ENCODE measurements at places on chromosomes 1 and 21. TPM values are rescaled to one million over a fixed set of nuclear protein-coding genes. Genes with fewer than 3 reads are reported as not detected.

DNA sequence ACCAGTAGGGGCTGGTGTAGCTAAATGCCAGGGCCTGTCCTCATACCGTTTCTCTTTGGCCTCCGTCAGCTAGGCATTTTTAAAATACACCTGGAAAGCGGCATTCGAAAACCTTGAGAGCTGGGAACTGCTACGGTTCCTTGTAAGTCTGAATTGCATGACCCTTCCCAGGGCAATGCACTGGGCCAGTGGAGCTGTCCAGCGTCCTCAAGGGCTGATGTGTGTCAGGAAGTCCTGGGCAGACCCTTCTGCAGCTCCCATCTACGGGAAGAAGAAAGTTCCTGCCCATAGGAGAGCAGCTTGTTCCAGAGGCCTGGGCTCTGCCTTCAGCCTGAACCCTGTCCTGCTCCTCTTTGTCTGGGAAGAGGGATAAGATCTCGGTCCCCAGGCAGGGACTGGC, 34.1 kb downstream of the UBASH3A start:
- no peak for DNase-seq

DNA sequence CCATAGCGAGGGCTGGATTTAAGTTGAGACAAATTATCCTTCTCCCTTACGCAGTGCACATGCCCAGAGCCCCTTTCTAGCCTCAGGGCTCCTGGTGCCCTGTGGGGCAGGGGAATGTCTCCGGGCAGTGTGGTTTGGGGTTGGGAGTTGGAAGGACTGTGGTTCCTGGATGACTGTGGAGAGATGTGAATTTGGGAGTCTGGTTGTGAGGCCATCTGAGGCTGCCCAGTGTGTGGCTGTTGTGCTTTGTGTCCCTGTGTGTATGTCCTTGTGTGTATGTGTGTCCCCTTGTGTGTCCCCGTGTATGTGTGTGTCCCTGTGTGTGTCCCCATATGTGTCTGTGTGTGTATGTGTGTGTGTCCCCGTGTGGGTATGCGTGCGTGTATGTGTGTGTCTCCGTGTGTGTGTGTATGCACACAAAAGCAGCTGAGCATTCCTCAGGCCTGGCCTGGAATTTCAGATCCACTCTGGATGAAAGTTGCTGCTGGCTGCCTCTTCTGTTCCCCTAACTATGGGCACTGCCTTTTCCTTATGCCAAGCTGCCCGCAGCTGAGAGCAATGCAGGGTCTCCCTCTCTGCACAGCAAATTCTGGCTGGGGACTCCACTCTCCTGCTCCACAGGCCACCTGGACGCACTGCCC, 65.4 kb downstream of the UBIAD1 start:
- no peak for DNase-seq

- no peak for DNase-seq
These were observed 2.1 kb upstream of the SLC45A1 start for GRCh38 chr1:8315573-8316475.

DNA sequence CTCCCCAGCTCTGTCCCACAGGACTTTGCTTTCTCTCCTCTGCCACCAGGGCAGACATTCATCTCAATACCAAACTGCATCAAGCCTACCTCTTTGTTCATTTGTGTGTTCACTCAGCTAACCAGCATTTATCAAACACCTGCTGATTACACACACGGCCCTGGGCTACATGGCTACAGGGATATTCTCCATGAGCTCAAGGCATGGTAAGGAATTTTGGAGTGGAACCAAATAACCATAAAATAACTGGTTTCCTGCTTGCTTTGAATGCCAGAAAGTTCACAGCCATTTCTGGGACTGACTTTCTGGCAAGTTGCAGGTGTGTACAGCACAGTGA, 54.6 kb downstream of the LDLRAD2 start:
- DNase-seq: no peak

GRCh38 chr1:234237393-234237792, 135.9 kb upstream of the COA6 start:
- no peak for DNase-seq

DNA sequence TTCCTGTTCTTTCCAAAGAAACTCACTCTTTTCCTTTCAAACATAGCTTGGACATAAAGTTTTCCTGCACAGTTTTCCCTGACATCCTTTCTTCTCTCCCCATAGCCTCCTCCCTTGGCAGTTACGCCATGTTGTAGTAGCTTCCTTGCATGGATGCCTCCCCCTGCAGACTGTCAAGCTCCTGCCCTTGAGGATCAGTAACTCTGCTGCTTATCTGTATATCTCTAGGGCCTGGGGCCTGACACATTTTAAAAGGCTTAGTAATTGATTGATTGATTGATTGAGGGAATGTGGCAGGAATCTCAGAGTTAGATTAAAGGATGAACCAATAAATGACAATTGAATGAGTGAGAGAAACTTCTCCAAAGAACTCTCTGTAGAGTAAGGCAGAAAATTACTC, 143.7 kb downstream of the NEK7 start:
- DNase-seq: no peak

DNA sequence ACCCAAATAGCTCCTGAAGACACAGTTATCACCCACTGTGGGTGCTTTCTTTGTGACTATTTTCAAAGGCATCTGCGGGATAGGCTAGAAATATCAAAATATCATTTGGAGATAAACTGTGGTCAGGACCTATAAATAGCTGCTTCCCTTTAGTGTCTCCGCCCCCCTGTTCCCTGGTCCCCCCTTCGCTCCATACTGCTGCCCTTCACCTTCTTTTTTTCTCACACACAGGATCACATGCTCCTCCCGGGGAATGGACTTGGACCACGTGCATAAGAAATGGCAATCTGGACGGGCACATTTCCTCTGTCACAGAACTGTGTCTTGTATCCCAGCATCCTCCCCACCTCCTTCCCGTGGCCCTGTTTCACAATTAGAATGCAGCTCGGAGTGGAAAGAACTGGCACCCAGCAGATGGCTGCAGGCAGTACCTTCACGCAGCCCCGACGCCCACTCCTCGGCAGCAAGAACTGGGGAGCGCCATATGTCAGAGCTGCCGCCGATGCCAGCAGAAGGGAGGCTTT, 68.8 kb upstream of the SSX2IP start:
- no peak for DNase-seq

GRCh38 chr21:45941717-45942546, 39.6 kb upstream of the COL6A1 start:
- DNase-seq: no peak

Gene HSPG2
- 67.9 TPM for total RNA-seq

DNA sequence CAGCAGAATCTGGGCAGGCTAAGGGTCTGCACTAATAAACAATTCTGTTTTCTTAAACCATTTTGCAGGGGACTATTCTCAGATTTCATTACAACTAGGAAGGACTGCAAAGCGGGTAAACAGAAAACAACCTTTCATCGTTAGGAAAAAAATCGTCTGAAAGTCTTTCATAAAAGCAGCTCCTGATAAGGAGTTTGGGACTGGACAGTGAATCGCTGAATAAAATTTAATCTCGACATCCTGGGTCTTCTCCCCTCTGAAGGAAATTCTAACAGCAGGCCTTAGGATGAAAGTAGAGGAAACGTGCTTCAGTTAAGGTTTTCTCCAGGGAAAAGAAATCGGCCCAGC, 471 bp upstream of the MTF2 start:
- DNase-seq: no peak

- no peak for DNase-seq
These were observed 23.9 kb downstream of the CAPN8 start for GRCh38 chr1:223641523-223642039.

DNA sequence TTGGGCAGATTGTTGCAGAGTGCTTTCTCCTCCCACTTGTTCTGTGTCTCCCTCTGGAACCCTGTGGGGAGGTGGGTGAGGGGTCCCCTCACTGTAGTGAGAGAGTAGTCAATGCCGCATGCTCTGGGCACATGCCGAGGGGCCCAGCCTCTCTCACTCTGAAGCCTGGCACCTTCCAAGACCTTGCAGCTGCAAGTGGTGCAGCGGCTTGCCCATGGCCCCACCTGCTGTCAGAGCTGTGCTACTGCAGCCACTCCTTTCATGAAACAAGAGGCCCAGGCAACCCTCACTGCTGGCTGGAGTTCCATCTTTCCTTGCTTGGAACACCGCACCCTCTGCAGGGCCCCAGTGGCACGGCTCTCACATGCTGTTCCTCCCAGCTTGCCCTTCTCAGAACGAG, 58.4 kb upstream of the COL6A1 start:
- DNase-seq: peak; percentile 35

- peak; percentile 90 for DNase-seq
These were observed 717 bp upstream of the BATF3 start for GRCh38 chr1:212700223-212700891.

Gene FCRL2
- total RNA-seq: not detected

DNA sequence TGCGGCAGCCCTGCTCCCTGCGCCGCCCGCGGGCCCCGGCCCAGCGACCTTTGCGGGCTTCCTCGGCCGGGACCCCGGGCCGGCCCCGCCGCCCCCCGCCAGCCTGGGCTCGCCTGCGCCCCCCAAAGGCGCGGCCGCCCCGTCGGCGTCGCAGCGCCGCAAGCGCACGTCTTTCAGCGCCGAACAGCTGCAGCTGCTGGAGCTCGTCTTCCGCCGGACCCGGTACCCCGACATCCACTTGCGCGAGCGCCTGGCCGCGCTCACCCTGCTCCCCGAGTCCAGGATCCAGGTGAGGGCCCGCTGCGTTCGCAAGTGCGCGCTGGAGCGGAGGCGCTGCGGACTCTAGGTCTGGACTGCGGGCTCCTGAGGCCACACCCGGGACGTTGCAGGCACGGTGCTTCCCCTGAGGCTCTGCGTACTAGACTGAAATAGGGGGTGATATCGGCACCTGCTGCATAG, 351 bp downstream of the MIXL1 start:
- DNase-seq: no peak

DNA sequence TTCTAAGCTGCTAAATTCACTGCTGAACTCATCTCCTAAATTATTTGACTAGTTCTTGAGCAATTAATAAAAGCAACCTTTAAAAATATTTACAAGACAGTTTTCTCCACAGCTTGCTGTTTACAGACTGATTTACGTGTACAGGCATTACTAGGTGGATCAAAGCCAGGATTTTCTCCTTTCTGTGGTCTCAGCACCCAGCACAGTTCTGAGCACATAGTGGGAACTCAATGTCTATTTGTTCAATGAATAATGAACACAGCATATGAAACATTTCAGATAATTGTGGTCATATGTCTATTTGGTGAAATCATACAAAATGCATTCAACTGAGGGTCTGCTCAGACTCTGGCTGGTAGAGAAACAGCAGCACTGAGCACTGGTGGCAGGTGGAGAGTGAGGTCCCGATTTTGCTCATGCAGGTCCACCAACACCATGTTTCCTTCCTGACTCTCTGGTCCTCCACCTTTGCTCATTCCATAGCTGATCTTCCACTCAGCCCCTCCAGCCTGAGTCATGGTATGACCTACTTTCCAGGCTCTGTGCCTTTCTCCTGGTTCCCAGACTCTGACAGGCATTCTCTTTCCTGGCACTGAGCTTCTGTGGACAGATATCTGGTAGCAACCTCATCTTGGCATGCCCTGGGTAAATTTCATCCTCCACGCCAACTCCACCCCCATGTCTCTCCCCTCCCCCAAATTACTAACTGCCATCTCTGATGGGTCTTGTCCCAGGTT, 311.3 kb downstream of the TGFB2 start:
- no peak for DNase-seq

DNA sequence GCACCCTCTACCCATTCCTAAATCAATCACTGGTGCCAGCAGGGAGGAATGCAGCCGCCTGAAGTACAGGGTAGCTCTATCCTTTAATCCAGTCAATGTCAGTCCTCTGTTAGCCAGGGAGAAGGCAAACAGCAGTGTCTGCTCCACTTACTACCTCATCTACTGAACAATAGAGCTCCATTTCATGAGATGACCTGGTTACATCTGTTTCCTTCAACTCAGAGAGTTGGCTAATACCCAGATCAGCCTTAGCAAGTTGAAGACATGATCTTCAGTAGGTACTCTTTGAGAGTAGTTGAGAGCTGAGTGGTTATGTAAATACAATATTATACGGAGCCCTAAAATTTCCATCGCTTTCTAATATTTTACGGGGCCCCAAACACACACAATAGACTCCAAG, 46.1 kb upstream of the CD34 start:
- no peak for DNase-seq

DNA sequence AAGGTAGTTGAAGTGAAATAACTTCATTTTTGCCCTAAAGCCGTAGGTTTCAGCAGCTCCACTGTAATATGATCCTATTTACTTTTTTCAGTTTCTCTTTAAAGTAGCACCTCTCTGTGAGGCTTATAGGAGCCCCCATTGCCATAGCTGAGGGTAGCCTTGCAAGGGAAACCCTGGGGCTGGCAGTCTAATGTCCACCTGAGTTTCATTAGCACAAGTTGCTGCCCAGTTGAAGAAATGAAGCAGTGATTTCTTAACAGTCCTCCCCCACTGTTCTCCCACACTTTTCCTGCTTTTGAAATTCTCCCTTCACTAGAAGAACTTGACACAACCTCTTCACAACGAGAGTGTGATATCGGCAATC, 1.5 kb downstream of the HMCN1 start:
- DNase-seq: no peak

DNA sequence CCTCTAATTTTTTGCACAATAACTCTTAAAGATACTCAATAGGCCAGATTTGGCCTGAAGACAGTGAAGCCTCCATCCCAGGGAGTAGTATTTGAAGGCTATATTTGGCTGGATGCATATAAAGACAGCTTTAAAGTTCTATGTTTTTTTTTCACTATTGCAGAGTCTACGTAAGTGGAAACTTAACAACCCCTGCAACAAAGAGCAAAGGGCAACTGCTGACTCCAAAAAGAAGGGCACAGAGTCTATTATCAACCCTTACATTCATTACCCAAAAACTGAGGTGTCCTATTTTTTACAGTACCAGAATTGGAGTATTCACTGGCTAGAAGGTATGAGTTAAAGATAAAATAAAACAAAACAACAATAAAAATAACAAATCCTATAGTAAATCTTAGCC, 329.8 kb upstream of the PKN2 start:
- no peak for DNase-seq

- DNase-seq: no peak
These were observed 62.3 kb upstream of the KCNA3 start for GRCh38 chr1:110736900-110737605.

Gene HES3
- not detected for total RNA-seq

GRCh38 chr1:186089940-186090339, 285.1 kb downstream of the TPR start:
- DNase-seq: no peak

GRCh38 chr1:201896951-201897391, 8.3 kb downstream of the SHISA4 start:
- no peak for DNase-seq

DNA sequence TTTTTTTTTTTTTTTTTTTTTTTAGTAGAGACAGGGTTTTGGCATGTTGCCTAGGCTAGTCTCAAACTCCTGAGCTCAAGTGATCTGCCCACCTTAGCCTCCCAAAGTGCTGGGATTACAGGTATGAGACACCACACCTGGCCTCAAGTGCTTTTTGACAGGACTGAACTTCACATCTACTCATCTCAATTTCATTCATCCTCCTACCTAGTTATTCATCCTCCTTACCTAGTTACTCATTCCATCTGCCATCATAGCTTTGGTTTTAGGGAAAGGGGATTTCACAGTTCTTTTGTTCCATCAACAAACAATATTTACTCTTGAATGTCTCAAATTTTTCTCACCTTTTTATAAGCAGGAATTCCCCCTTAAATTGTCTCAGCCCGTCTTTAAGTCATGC, 38.6 kb upstream of the RALGPS2 start:
- no peak for DNase-seq

Gene FOXD2
- 0.45 TPM for total RNA-seq

- DNase-seq: no peak
These were observed 1.0 kb upstream of the PPIH start for GRCh38 chr1:42657201-42657600.

Gene FMN2
- total RNA-seq: 0.46 TPM

Data from lower leg skin (tissue), 4 donors.